ENCODE measurements at places on chromosomes 12 and 14.

- DNase-seq: no peak
These were observed 635.5 kb downstream of the KCNH5 start for GRCh38 chr14:62409626-62410300.

DNA sequence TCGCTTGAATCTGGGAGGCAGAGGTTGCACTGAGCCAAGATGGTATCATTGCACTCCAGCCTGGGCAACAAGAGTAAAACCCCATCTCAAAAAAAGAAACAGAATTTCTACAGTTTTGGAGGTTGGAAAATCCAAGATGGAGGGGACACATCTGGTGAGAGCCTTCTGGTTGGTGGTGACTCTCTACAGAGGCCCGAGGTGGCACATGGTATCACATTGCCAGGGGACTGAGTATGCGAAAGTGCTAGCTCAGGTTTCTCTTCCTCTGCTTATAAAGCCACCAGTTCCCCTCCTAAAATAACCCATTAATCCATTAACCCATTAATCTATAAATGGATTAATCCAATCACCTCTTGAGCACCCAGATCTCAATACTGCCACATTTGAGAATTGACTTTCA lies 70.8 kb upstream of the DACT1 start:
- DNase-seq: no peak

DNA sequence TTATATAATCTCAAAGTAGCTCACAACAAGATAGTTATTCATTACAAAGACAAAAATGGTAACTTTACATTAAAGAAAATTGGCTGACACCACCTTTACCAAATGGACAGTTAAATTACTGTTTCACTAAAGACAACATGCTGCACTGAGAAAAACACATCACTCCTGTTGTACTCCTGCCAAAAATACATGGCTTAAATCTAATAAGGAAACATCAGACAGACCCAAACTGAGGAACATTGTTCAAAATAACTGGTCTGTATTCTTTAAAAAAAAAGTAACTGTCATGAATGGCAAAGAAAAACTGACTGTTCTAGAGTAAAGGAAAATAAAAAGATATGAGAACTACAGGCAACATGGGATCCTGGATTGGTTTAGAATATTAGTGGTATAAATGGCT lies 151.3 kb upstream of the DCN start:
- no peak for DNase-seq

- no peak for DNase-seq
These were observed 329.3 kb upstream of the DCN start for GRCh38 chr12:91511795-91512420.

DNA sequence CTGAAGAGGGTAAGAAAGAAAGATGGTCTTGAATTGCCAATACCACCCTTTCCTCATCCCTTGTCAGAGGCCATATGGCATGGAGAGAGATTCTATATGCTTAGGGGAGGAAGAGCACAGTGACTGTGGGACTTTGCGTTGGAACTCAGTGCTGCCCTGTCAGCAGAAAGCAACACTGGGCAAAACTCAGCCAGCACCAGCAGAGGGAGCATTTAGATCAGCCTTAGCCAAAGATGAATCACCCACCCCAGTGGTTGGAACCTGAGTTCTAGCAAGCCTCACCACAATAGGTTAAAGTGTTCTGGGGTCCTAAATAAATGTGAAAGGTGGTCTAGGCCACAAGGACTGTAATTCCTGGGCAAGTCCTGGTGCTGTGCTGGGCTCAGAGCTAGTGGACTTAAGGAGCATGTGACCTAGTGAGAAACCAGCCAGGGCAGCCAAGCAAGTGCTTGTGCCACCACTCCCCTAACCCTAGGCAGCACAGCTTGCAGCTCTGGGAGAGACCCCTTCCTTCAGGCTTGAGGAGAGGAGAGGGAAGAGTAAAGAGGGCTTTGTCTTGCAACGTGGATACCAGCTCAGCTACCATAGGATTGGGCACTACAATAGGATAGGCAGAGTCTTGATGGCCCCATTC lies 11.4 kb upstream of the BCAT1 start:
- peak; percentile 42 for DNase-seq

GRCh38 chr12:12653922-12654321 lies 42.1 kb downstream of the GPR19 start:
- no peak for DNase-seq

DNA sequence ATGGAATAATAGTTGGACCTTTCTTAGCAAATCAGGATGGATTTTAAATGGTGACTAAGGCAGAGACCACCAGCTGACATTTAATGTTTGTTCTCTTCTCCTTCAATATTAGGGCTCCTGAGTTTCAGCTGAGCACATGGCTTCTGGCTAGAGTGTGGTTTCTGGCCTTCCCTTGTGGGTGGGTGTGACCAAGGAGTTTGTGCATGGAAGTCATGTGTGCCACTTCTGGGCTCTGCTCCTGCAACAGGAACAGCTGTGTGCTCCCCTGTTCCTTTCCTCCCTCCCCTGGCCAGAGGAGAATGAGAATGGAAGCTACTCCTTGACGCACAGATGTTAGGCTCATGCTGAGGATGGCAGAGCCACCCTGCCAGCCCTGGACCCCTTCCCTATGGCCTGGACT lies 44.2 kb downstream of the CCDC175 start:
- no peak for DNase-seq

GRCh38 chr12:88448337-88448915 lies 131.8 kb downstream of the KITLG start:
- no peak for DNase-seq

GRCh38 chr14:101873991-101874390 lies 90.4 kb upstream of the DYNC1H1 start:
- no peak for DNase-seq

GRCh38 chr12:14540801-14541462 lies 26.8 kb downstream of the PLBD1 start:
- no peak for DNase-seq
